NCI-H2081 treated with DMSO at 0.1 percent for 48 hours (cell line): ENCODE measurements at places on chromosomes 13 and 19.

GRCh38 chr19:33296488-33296971 is 5.8 kb downstream of the CEBPA start:
- DNase-seq, result no peak

DNA sequence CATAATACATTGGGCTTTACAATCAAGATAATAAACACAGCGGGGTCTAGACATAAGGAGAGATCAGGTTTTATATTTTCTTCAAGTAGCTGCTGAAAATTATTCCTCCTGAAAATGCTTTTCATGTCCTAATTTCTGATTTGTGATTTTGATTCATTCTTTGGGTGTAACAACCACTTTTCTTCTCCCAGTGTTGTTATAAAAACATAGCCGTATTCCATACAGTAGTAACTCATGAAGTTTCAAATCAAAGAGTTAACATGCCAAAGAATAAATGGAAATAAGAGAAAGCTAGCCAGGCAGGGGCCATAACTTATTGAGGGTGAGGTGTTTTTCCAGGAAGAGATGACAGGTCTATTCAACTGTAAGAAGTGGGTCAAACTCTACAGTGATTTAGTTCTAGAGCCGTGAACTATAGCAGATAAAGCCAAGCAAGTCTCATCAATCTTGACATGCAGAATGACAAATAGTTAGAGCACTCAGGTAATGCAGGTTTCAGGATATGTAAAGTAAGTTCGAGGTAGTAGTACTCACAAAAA is 934.4 kb upstream of the SLITRK1 start:
- no peak for DNase-seq

GRCh38 chr19:48297975-48298374 is 27.4 kb upstream of the EMP3 start:
- no peak for DNase-seq

- DNase-seq, result no peak
Observed at GRCh38 chr13:33838647-33839046, 20.7 kb downstream of the RFC3 start.

- no peak for DNase-seq
Observed at GRCh38 chr13:24275041-24275440, 34.3 kb upstream of the C1QTNF9 start.

GRCh38 chr13:33285420-33286124 is at the start of gene STARD13:
Gene STARD13 (minus strand): TSS chr13:33285755. CDS start chr13:33285638, 117 bp downstream.
- no peak for DNase-seq

- no peak for DNase-seq
Observed at GRCh38 chr19:1410136-1410786, 2.9 kb downstream of the DAZAP1 start.

- no peak for DNase-seq
Observed at GRCh38 chr19:4904481-4904880, 1.8 kb upstream of the ARRDC5 start.

DNA sequence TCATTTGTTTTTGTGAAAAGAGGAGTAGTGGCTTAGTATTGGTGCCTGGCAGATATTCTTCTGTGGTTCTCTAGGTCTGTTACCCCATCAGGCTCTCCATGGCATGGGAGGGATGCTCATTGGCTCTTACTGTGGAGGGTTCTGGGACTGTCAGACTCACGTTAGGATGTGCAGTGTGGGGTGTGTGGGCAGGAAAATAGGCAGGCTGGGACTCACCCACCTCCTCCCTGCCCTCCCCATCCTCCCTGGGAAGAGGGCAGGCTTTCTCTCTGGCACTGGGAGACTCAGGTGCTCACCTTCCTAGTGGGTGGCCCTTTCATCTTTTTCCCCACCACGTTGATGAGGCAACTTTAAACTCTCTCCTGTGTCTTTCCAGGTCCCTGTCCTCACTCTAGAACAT is 44.2 kb downstream of the ZNF536 start:
- no peak for DNase-seq

DNA sequence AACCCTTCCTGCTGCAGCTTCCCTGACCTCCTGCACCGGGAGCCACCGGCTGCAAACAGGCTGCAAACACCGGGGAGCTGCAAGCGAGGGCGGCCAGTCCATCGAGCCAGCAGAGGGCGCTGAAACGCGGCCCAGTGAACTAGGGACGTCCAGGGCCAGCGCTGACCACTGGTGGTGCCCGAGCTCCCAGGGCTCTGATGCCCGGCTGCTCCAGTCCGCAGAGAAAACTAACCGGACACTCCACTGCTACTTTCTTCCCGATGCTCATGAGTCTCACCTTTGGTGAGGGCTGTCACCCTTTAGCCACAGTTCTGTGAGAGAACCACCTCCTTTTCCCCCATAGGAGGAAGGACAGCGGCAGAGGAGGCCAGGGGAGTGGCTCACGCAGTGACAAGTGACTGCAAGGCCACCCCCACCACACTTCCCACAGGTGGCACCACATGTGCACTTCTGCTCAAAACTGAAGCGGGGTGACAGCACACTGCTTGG is 82.8 kb upstream of the MTIF3 start:
- DNase-seq, result no peak

- no peak for DNase-seq
Observed at GRCh38 chr13:100096526-100096925, 7.6 kb downstream of the PCCA start.

DNA sequence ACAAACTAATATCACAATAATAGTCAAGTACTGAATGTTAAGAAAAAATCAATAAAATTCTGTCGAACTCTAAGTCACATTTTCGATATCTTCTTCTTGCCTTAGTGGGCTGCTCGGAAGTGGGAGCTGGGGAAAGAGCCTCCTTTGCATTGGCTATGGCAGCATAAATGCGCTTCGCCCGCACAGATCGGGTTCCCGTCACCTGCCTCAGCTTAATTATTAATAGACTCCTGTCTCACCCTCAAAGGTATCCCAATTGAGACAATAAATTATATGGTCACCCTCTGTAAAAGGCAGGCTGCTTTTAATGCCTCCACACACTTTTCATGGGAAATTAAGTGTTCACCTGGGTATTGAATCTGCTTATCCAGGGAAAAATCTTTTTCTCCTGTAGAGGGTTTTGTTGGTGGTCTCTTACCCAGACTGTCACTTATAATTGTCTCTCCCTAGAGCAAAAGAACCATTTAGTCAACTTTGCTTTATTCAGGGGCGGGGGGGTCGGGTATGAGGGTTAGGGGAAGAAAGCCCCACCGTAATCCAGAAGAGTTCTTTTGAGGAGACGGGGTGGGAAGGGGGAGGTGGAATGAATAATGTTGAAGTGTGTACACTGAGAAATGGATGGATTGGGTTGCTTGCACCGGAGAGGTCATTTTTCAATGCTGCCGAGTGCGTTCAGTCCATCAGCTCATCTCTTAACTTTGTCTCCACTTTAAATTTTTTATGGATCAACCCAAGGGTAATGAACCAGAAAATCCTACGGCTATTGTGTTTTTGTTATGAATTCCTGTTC is 682.6 kb upstream of the SGCG start:
- no peak for DNase-seq

DNA sequence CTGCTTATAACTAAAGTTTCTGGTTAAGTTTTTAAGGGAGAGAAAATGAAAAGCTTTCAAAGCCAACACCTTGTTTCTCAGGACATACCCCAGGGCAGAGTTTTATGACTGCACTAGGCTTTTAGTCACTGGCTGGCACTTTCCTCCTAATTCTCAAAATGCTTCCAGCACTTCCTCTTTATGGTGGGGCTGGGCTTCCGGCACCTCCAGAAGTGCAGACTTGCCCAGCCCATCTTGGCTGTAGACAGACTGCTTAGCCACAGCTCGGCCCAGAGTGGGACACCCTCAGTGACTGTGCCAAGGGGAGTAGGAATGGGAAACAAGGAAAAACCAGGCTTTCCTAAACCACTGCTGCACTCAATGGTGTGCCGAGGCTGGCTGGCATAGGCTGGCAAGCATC is 23.2 kb upstream of the GTF3A start:
- DNase-seq, result no peak

- DNase-seq, result no peak
Observed at GRCh38 chr19:13260883-13261653, 110.9 kb downstream of the IER2 start.

DNA sequence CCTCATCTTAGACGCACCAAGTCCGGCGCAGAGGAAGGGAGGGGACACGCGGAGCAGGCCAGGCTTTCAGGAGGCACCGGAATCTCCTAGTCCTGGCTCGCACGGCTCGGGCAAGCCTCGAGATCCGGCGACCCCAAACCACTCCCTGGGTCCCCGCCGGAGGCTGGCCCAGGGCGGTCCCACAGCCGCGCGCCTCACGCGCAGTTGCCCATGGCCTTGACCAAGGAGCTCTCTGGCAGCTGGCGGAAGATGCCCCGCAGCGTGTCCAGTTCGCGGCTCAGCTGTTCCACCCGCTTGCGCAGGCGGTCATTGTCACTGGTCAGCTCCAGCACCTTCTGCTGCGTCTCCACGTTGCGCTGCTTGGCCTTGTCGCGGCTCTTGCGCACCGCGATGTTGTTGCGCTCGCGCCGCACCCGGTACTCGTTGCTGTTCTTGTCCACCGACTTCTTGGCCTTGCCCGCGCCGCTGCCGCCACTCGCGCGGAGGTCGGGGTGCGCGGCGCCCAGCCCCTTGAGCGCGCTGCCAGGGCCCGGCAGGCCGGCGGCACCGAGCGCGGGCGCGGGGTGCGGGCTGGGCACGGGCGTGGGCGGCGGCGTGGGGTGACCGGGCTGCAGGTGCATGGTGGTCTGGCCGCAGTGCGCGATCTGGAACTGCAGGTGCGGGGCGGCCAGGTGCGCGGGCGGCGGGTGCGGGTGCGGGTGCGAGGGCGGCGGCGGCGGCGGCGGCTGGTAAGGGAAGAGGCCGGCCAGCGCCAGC is 1.0 kb downstream of the CEBPA start:
- no peak for DNase-seq
